GM19239 (cell line): ENCODE measurements at places on chromosomes 2 and 18.

GRCh38 chr2:170740660-170741059, 25.5 kb downstream of the SP5 start:
- no peak for DNase-seq

- DNase-seq, result no peak
Measured at GRCh38 chr2:68115965-68116364, 41.7 kb upstream of the PNO1 start.

GRCh38 chr2:215627771-215628170, 191.9 kb upstream of the FN1 start:
- no peak for DNase-seq

GRCh38 chr18:23515911-23516546, 12.7 kb downstream of the RMC1 start:
- peak; percentile 56 for DNase-seq

GRCh38 chr2:11551569-11552259, 17.9 kb downstream of the GREB1 start:
- DNase-seq, result no peak

DNA sequence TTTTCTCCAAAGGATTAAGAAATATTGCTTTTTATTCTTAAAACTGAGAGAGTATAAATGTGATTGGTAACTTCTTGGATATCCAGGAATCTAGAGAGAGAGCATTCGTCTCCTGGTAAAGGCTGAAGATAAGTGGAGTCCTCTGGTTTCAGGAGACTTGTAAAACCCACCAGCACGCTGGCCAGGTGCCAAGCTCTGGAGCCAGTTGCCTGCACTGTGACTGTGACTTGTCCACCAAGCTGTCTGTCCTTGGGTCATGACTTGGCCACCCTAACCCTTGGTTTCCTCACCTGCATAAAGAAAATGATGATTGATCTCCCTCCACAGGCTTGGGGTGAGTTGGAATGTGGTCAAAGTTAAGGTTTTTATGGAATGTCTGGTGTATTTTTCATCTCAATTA, 185.4 kb upstream of the NCKAP5 start:
- DNase-seq, result no peak

DNA sequence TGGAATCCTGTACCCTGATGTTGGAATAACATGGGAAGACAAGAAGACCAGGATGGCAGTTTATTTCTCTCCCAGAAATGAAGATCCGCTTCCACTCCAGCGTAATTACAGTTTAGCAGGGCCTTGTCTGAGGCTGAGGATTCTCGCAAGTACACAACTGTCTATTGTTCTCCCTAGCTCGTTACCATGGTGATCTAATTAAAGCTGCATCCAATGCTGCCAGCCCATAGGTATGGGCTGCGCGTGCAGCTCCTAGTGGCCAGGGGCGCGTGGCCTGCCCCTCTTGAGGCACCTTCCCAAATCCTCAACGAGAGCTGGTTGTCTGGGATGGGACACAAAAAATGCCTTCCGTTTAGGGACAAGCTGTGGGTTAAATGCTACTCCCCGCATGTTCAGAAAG, 344.9 kb downstream of the CYRIA start:
- no peak for DNase-seq

DNA sequence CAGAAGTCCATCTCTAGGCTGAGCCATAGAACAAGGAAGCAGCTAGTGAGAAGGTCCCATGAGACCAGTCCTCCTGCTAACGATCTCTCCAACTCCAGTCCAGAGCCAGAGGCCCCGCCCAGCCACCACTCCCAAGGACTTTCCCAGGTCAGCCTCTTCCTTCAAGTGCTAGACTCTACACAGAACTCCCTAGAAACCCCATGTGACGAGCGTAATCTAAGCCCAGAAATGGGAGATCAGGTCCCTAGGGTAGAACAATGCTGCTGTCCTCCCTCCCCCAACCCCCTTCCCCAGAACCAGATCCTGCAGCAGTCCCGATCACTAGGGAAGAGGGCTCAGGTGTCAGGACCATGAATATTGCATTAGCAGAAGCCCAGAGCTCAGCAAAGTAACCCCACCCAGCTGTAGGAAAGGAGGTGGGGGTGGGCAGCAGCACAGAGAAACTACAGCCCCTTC, 6.9 kb downstream of the DCTN1 start:
- no peak for DNase-seq

DNA sequence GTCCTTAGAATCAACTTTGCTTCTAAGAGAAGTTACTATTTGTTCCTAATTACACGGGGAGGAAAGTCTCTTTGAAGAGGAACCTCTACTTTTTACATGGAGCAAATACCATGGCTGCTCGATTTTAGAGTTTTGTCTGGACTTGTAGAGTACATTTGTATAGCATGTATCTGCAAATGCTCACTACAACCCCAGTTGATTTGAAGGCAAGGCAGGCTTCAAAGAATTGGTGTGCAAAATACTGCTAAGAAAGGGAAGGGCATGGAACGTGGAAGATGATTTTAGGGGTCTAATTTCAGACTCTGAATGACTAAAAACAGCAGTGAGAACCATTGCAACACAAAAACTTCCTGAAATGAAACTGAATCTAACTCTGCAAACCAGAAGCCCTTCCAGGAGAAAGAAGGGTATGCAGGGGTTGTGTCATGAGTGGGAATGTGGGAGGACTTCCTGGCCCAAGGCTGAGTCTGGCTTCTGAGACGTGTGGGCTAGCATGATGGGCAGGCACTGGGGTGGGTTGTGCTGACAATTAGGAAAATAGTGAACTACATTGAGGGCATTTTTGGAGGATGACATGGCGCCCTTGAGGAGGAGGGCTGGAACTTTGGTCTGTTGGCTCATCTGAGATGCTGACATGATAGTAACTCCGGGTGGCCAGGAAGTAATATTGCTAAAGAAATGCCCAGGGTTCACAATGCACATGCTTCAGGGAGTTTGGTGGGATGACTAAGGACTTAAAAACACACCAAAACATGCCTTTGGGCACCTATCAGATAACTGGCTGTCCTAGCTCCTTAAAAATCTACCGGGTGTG, 18.9 kb upstream of the IL1R2 start:
- DNase-seq, result no peak

DNA sequence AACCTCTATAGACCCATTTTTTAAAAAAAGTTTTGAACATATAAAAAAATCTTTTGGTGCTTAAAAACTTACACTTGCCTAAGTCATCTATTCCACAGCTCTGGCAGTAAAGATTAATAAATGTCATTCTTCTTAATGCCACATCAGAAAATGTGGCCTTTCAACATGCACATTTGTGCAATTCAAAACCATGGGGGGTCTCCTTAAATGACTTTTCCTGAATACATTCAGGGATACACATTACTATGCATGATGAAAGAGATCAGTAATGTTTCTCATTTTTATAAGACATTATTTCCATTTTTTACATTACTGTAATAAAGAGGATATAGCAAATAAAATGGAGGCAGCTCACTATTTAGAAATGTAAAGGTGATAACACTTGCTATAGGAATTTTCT, 142.3 kb downstream of the RBM43 start:
- DNase-seq, result no peak

GRCh38 chr2:136238286-136239078, 120.5 kb upstream of the CXCR4 start:
- peak; percentile 58 for DNase-seq

DNA sequence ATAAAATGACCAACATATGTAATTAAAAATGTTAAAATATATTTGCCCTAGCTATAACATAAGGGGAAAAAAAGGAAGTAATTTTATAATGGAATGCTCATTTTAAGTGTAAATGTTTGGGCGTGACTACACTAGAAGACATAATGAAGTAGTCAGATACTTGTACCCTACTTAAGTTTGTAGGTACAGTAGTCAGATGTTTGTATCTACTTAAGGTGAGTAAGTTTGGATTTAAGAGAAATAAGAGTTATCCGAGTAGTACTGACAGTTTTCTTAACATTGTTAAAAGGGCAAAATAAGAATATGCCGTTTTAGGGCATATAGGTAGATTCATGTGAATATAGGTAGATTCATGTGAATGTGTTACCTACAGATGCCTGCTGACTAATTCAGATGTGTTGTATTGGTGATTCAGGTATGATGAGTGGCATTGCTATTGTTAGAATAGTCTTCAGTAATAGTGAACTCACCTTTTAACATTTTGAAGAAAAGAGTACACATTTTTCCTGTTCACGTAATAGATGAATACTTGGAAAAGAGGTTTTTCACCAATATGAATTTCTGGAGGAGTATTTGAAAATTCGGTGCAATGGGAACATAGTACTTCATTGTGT, 14.9 kb downstream of the VAPA start:
- no peak for DNase-seq

- no peak for DNase-seq
Measured at GRCh38 chr2:41701231-41701630, 346.6 kb upstream of the PKDCC start.

- DNase-seq, result peak; percentile 38
Measured at GRCh38 chr2:197498937-197499593, 575 bp downstream of the HSPD1 start.

DNA sequence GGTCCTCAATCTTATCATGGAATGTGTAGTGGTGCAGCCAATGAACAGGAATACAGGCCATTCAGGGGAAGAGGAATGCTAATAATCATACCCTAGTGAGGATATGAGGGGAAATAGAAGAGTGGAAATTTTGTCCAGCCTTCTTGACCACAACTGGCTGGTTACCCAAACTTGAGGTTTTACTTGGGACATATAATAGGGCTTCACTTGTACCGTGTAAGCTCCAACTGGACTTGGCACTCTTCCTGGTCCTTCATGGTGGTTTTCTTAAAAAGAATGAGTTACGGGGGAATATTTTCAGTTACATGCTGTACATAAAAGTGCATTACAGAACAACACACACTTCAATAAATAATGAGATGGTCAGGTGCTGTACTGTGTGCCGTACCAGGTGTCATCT, 234.9 kb upstream of the RASGRP3 start:
- DNase-seq, result no peak

GRCh38 chr2:161905389-161906046, 168.5 kb downstream of the DPP4 start:
- DNase-seq, result peak; percentile 1

GRCh38 chr2:166591226-166591625, 97.2 kb upstream of the SCN7A start:
- DNase-seq, result no peak

DNA sequence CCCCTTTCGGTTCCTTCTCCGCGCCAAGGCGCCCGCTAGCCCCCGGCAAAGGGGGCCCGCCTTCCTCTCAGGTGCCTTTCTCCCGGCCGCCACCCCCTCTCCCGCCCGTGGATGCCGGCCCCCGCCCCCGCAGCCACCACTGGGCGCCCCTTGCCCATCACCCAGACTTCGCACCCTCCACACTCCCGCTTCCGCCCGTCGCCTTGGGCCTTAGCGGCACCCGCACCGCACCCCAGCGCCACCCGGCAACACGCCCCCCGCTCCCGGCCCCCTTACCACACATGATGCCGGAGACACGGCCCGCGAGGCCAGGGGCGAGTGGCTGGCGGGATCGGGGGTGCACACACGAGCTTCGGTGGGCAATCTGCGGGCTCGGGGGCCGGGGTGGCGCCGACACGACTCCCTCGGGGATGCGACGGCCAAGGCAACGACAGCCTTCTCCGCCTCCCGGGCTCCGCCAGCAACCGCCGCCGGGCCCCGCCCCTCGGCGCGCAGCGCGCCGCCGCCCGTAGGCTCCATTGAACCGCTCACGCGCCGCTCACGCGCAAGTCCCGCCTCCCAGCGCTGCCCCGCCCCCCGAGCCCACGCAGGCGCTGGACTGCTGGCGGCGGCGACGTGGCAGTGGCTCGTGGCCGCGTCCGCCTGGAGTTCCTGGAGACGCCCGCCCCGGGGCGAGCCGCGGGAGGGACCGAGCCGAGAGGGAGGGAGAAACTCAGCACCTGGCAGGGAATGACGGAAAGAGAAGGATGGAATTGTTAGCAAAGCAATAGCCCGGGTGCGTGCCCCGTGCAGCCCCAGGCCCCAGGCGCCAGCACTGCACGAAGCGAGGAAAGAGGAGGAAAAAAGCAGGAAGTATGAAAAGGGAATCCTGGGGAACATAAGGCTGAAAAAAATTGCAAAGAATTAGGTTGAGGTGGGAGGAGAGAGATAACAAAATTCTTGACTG, at the start of gene GFPT1:
TSS of gene GFPT1 (minus strand) at position 439 of the 946 bp plus-strand sequence. CDS start at position 283, 156 bp downstream.
- DNase-seq, result peak; percentile 80

DNA sequence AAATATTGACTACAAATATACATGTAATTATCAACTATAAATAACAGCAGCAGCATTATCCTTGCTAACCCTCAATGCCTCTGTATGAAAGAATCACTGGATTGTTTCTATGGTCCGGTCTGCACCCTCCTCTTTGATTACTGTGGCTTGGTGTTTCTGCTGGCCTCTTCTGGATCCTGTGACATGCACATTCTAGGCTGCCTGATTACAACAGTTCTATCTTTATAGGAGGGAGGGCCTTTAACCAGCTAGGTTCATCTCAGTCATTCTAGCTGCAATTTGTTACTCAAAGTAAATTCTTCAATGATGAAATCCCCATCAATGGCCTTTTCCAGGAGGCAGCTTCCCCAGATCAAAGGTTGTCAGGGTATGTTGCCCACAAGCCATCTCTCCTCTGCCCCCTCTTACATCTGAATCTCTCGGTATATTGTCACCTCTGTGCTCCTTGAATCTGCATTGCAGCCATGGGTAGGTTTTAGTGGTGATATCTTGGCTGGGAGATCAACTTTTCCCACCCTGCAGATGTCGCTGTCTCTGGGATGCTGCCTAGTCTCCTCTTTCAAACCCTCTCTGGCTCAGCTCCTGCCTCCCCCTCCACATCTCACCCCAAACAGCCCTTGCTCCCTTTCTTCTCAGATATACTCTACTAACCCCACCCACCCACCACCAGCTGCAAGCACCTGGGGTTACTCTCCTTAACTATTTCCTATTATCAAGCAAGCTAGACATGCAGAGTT, 106.2 kb upstream of the BZW1 start:
- DNase-seq, result no peak

GRCh38 chr2:205682971-205683501, 735 bp downstream of the NRP2 start:
- DNase-seq, result no peak

- DNase-seq, result no peak
Measured at GRCh38 chr2:142980246-142981068, 103.0 kb downstream of the KYNU start.

- no peak for DNase-seq
Measured at GRCh38 chr2:81858998-81859397, 1554.4 kb upstream of the LRRTM1 start.

GRCh38 chr2:236748385-236748784, 178.8 kb downstream of the ACKR3 start:
- DNase-seq, result no peak

- DNase-seq, result no peak
Measured at GRCh38 chr2:70643715-70644114, 90.1 kb upstream of the TGFA start.

- DNase-seq, result no peak
Measured at GRCh38 chr18:13306583-13306982, 88.0 kb downstream of the LDLRAD4 start.

- DNase-seq, result no peak
Measured at GRCh38 chr2:97713296-97714083, at the start of gene ZAP70. TSS of gene ZAP70 (plus strand) at chr2:97713576. CDS start at chr2:97724037, 10,461 bp downstream.

- peak; percentile 78 for DNase-seq
Measured at GRCh38 chr2:238107525-238108422, 7.6 kb downstream of the ESPNL start.
